ENCODE measurements at places on chromosomes 7 and 10.

DNA sequence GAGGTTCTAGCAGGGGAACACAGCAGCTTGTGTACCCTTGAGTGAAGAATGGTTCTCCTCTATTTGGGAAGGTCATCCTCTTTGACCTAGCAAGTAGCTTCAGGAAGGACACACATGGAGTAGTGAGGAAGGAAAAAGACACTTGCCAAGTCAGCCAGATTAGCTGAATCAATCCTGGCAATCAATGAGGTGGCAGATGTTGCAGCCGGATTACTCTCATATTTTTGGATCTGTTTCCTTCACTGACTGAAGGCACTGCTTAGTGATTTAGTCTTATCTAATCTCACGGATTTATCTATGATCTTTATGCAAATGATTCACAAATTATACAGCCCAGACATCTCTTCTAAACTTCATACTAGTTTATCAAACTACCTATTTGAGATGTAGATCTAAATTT lies 218.8 kb downstream of the GPR158 start:
- no peak for DNase-seq

- DNase-seq, result no peak
These were observed 4.7 kb upstream of the CREB5 start for GRCh38 chr7:28407651-28408050.

DNA sequence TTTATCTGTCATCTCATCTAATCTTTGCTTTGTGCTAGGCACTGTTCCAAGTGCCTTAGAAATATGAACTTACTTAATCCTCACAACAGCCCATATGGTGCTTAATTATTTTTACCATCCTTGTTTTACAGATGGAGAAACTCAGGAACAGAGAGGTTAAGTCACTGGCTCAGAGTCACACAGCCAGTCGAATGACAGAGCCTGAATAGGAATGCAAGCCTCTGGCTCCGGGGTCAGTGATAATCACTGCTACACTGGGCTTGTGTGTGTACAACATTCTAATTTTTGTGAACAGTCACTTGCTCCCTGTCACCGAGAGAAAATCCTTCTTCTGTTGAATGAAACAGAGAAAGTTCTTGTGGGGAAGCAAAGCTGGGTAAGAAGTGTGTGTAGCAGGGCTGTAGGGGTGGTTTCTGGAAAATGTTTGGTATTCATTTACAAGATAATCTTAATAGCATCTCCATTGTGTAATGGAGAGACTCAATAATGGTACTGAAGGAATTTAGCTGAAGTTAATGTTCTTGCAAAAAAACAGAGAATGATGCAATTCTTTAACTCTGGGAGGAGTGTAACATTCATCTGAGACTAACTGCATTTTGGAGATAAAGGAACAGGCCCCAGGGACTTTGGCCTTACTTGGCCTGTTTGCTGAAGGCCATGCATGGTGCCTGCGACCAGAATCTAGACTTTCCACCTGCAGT lies 290.6 kb downstream of the FRMD4A start:
- no peak for DNase-seq

GRCh38 chr10:132143162-132143561 lies 43.6 kb upstream of the DPYSL4 start:
- no peak for DNase-seq

DNA sequence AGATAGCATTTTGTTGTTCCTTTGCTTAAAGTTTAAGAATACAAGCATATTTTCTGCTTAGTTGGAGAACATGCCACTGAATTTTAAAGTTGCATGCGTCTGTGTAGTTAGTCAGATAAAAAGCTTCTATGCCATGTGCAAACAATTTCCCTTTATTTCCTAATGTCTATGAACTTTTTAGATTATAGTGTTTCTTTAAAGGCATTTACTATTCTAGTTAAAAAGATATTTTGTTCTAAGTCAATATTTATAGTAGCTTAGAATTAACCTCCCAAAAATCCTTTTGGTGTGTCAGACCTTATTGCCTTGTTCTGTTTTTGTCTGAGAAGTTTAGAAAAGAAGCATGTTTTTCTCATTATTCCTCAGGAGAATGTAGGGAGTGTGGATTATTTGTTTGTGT lies 99.0 kb upstream of the GATA3 start:
- DNase-seq, result no peak

DNA sequence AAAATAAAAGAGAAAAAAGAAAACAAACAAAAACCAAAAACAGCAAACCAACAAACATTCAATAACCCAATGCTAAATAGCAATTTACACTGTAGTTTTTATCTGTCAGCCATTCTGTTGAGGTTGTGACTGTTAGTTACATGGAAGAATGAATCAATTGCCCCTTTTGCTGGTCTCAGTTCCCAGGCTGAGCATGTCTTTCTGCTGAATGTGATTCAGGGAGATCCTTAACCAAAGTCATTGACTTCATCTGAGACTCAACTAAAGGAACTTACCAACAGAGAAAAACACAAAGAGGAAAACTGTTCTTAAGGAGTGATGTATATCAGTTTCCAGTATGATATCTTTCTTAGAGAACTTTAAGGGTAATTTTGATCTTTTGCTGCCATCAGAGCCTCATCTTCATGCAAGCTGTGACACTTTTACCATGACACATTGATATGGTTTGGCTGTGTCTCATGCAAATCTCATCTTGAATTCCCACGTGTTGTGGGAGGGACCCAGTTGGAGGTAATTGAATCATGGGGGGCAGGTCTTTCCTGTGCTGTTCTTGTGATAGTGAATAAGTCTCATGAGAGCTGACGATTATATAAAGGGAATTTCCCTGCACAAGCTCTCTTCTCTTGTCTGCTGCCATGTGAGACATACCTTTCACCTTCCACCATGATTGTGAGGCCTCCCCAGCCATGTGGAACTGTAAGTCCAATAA lies 469.8 kb downstream of the KIF20B start:
- no peak for DNase-seq

- DNase-seq, result no peak
These were observed 236.0 kb downstream of the SEMA3D start for GRCh38 chr7:84950836-84951235.

GRCh38 chr10:31090894-31091607 lies 59.4 kb upstream of the ZNF438 start:
- DNase-seq, result no peak

- no peak for DNase-seq
These were observed 230.7 kb upstream of the CACNA2D1 start for GRCh38 chr7:82674268-82674667.

- no peak for DNase-seq
These were observed 628.7 kb downstream of the TYW1 start for GRCh38 chr7:67625257-67625737.
